ENCODE measurements at places on chromosomes 6 and 20.

GRCh38 chr20:5970381-5970780, 19.9 kb downstream of the MCM8 start:
- no peak for DNase-seq

DNA sequence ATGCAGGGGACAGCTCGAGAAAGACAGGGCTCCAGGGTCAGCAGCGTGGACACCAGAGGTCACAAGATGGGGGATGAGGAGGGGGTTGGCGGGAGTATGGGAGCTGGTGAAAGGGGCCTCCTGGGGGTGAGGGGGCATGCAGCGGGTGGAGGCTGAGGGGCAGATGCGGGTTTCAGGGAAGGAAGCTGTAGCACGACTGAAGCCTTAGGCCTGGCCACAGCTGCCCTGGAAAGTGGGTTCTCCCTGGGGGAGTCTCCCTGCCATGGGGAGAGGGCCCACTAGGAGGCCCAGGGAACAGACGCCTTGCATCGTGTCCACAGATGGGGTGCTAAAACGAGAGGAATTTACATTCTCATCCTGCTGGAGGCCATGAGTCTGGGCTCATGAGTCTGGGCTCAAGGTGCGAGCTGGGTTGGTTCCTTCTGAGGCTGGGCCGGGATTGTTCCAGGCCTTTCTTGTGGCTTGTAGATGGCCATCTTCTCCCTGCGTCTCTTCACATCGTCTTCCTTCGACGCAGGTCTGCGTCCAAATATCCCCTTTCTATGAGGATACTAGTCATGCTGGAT, 18.0 kb downstream of the APCDD1L start:
- no peak for DNase-seq

DNA sequence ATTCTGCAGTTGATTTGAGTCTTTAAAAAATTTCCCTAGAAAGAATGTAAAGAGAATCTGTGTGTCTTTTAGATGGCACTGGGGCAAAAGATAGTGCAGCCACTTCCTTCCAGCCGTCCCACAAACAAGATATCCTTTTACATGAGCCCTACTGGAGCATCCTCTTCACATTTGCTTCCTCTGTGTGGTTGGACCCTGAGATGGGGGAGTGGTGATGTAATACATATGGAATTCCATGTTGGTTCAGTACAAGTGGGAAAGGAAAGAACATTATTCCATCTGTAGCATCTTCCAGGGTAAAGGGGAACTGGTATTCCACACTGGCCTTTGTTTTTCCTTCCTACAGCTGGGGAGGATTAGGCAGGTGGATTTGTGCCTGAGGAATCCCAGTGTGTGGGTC, 78.9 kb upstream of the ISM1 start:
- DNase-seq = no peak

GRCh38 chr6:10193321-10193720, 221.6 kb downstream of the TFAP2A start:
- no peak for DNase-seq

- no peak for DNase-seq
Observed at GRCh38 chr6:112710710-112711109, 363.6 kb downstream of the RFPL4B start.

- no peak for DNase-seq
Observed at GRCh38 chr20:43318755-43319297, 129.1 kb upstream of the PTPRT start.

DNA sequence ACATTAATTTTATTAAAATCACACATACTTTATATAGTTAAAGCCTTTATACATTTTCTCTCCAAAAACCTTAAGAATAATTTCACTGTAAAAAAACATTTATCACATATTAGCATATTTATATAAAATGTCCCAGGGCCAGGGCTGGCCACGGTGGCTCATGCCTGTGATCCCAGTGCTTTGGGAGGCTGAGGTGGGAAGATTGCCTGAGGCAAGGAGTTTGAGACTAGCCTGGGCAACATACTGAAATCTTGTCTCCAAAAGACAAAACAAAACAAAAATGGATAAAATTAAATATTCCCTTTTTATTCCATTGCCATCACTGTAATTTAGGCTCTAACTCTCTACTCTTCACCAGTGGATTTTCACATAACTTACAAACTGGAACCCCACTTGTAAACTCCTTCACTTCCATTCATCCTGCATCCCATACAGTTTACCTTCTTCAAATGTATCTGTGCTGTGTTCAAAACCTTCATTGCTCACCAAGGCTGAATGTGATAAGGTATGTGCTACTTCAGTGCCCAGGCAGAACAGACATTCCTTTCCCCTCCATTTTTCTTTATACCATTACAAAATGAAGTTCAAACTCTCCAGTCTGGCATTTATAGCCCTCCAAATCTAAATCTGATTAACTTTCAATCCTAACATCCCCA, 42.9 kb upstream of the PIM1 start:
- no peak for DNase-seq

- peak; percentile 11 for DNase-seq
Observed at GRCh38 chr6:104728448-104728847, 131.3 kb downstream of the HACE1 start.

DNA sequence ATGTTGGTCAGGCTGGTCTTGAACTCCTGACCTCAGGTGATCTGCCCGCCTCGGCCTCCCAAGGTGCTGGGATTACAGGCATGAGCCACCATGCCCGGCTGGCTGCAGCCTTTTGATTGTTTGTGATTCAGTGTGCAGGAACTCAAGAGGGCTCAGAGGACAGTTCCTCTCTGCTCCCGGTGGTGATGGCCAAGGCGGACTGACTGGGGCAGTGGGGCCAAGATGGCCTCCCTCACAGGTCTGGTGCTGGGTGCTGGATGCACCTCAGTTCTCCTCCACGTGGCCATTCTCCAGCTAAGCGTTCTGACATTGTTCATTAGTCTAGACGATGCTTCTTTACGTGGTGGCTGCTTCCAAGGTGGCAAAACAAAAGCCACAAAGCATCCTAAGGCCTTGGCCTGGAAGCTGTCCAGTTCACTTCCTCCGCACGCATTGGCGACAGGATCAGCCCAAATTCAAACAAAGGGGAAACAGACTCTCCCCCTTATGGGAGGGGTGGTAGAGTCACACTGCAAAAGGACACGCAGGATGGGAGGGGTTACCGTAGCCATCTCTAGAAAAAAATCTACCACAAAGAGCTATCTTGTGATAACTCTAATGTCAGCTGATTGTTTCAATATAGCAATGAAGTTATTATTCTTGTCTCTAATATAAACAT, 146.9 kb downstream of the FOXC1 start:
- no peak for DNase-seq

- DNase-seq = no peak
Observed at GRCh38 chr20:2736441-2736840, 43.9 kb downstream of the EBF4 start.

- DNase-seq = no peak
Observed at GRCh38 chr6:26022132-26022472, 59.5 kb downstream of the TRIM38 start.

DNA sequence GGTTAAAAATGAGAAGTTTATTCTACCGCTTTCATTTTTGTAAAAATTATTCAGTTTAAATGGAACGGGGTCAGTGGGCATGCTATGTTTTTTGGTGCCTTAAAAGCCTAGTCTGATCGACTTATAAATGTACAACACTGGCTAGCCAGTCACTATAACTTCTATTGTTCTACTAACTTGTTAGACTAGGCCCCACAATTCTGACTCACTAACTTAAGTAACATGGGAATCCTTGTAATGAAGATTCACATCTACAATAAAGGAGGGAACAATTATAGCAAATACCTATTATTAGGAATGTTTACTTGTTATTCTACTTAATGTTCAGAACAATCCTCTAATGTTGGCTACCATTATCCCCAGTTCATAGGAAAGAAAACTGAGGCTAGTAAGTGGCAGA, 28.5 kb downstream of the REPS1 start:
- DNase-seq = no peak

DNA sequence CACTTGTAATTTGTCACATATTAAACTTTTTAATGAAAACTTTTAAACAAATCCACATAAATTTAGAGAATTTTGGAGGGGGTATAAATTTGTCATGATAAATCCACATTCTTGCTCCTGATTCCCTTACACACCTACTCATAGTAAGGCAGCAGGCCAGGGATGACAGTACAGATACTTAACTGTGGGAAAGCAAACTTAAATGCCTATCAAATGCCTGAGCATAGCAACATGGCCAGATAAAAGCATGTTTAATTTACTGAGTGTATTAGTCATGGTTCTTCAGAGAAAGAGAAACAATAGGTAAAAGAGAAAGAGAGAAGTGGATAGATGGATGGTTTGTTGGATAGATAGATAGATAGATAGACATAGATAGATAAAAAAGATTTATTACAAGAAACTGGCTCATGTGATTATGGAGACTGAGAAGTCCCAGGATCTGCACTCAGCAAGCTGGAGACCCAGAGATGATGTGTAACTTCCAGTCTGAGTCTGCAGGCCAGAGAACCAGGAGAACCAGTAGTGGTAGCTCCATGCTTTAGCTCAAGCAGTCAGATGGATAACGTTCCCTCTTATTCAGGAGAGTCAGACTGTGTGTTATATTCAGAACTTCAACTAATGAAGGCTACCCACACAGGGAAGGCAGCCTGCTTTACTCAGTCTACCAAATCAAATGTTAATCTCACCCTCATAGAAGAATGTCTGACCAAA, 15.9 kb upstream of the ADGRF1 start:
- DNase-seq = no peak

DNA sequence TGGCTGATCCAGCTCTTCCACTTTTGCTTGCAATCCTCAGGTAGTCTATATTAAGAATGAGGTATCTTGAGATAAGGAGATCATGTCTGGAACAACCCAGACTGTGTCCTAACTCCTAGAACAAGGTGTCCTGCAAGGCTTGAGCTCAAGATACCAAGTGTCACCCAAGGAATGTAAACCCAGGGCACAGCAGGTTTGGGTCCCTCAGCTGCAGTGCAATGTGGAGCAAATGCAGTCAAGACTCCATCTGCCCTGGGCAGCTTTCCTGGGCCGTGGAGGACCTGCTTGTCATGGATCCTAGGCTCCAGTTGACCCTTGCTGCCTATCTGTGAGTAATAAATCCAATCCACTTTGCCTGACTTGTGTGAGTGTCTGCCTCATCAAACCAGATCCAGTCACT, 166.1 kb downstream of the OTOR start:
- no peak for DNase-seq

DNA sequence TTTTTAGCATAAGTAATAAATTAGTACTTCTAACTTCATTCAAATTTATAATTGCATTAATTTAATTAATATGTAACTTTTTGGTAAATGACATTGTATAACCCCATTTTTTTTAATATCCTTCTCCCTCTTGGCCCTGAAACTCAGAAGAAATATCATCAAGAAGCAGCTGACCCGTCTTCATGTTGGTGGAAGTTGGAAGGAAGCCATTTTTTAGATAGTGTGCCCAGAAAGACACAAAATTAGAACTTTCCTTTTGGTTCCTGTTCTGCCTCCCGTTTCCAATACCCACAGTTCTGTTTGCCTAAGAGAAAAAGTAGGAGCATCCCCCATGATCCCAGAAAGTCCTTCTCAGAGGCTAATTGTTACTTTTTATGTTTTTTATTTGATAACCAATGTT, 65.5 kb downstream of the PLCB4 start:
- no peak for DNase-seq

GRCh38 chr6:75604294-75604693, 2.6 kb downstream of the SENP6 start:
- DNase-seq = no peak

DNA sequence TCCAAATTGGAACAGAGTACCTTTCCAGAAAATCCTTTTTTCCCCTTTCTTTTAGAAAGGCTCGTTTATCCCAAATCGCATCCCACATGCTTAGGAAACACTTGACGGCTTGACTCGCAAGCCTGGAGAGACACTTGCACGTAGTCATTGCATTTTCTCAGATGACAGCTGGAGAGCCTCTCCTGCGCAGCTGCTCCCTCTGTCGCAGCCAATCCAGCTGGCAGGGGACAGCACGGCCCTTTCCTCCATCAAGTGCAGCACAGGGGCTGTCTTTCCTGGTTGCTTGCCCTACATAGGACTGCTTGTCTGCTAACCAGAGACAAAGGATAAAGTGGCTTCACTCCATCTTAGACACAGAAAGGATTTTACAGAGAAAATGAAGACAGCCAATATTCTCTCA, 77.6 kb upstream of the RGS17 start:
- no peak for DNase-seq

- DNase-seq = no peak
Observed at GRCh38 chr20:5660346-5660745, 89.9 kb upstream of the SHLD1 start.

DNA sequence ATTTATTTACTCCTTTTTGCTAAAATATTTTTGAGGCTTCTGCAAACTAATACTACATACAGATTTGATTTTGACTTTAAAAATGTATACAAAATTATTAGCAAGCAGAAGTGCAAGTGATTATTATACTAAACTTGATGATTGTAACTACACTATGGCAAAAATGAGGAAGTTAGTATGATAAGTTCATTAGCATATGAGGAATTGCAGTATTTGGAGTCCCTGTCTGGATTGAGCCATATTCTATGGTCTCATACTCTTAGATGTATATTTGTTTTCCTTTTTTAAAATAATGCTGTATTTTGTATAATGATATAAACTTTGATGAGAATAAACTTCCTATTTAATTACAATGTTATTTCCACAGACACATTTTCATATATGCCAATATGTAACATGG, 13.9 kb downstream of the CRISP3 start:
- DNase-seq = no peak

GRCh38 chr6:34836451-34836850, 44.6 kb downstream of the BLTP3A start:
- DNase-seq = no peak

DNA sequence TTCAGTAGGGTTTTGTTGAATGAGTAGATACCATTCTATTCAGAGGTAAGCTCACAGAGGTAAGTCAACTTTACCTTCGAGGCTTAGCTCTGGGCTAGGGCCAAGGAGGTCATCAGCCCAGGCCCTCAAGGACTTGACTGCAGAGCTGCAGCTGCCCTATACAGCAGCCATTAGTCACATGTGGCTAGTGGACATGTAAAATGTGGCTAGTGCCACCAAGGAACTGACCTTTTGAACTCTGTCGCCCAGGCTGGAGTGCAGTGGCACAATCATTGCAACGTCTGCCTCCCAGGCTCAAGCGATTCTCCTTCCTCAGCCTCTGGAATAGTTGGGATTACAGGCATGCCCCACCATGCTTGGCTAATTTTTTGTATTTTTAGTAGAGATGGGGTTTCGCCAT, 47.9 kb upstream of the EPB41L1 start:
- no peak for DNase-seq

GRCh38 chr6:24205020-24205492, 79.0 kb downstream of the NRSN1 start:
- DNase-seq = peak; percentile 0

Data from AG04450 (cell line).